Midbrain (tissue), 1 donor: ENCODE measurements at places on chromosomes 2 and 18.

- DNase-seq, result no peak
Measured at GRCh38 chr2:20072436-20073158, 21.2 kb upstream of the LAPTM4A start.

DNA sequence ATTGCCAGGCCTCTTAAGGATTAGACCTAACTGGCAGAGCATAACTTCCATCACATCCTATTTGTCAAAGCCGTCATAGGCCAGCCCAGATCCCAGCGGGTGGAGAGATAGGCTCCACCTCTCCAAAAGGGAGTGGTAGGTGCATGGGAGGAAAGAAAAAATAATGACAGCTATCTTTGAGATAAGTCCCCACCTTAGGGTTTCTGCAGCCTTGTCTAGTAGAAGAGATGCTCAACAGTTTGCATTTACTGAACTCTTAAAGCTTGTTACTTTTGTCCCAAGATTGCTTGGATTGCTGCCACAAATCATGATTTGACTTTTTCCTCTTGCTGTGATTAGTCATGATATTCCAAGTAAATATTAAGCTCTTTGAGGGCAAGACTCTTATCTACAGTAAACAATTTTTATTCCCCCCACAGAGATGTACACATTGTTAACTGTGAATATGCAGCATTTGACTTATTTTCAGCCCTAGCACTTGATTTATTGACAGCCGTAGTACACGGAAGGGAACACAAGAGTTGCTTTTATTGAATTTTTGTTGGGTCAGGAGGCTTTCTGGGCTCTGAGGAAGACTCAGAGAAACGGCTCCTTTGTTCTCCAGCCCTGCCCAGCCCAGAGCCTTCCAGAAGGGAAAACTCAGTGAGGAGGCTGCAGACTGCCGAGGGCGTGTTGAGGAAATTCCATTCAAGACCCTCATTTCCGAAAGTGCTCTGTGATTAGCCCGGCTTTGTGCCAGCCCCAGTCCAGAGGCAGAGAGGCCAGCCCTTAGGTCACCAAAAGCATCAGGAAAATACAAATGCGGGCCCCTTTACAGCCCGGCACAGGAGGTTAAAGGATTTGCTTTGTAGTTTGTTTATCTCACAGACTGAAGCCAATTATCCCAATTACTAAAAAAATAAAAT, 75.5 kb upstream of the ZNF532 start:
- peak; percentile 72 for DNase-seq

DNA sequence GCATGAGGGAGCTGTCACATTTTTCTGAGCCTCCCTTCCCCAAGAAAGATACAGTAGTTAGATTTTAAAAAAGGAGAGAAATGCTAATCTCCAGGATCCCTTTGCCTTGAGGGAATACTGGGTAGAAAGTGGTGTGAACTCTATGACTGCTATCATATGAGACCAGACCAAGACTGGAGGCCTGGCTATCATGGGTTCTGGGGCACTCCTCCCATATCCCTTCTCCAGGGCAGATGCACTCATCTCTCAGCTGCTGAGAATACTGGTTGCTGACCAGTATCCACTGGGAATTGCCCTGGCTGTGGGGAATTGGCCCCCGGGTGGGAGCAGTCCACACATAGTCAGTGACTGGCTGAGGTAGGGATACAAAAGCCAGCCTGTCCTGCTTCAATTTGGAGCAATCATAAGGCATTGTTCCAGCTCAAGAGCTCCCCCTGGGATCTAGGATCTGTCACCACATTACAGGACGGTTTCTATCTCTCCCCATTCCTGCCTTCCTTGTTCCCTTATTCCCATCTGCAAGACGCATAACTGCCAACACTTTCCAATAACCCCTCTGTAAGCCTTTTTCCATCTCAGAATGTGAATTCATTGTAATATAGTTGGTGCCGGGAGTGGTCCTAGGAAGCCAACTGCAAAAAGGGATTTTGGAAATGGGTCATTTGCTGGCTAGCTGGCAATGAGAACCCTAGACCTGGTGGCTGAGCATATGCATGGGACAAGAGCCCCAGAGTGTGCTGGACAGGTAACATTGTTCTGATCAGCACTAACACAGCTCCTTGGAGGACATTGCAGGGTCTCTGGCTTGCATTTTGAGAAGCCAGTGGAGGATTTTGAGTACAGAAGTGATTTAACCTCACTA, 35.4 kb upstream of the REEP1 start:
- peak; percentile 41 for DNase-seq

- no peak for DNase-seq
Measured at GRCh38 chr18:12264864-12265263, 10.7 kb downstream of the CIDEA start.

GRCh38 chr2:112688086-112688880, 32.5 kb upstream of the NT5DC4 start:
- no peak for DNase-seq

GRCh38 chr18:54020966-54021365, 203.5 kb downstream of the MBD2 start:
- DNase-seq, result no peak

DNA sequence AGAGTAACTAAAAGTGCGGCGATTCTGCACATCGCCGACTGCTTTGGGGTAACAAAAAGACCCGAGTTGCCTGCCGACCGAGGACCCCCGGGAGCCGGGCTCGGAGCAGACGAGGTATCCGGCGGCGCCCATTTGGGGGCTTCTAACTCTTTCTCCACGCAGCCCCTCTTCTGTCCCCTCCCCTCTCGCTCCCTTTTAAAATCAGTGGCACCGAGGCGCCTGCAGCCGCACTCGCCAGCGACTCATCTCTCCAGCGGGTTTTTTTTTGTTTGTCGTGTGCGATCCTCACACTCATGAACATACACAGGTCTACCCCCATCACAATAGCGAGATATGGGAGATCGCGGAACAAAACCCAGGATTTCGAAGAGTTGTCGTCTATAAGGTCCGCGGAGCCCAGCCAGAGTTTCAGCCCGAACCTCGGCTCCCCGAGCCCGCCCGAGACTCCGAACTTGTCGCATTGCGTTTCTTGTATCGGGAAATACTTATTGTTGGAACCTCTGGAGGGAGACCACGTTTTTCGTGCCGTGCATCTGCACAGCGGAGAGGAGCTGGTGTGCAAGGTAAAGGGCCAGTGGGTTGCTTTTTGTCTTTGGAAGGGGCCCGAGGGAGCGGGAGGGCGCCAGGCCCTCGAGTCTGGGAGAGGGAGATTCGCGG, 1.4 kb downstream of the TRIB2 start:
- peak; percentile 48 for DNase-seq

- peak; percentile 10 for DNase-seq
Measured at GRCh38 chr2:225429717-225430116, 30.2 kb downstream of the NYAP2 start.

- DNase-seq, result no peak
Measured at GRCh38 chr18:11839556-11839955, 11.7 kb upstream of the CHMP1B start.

- DNase-seq, result no peak
Measured at GRCh38 chr2:146873056-146873455, 971.8 kb upstream of the ACVR2A start.

DNA sequence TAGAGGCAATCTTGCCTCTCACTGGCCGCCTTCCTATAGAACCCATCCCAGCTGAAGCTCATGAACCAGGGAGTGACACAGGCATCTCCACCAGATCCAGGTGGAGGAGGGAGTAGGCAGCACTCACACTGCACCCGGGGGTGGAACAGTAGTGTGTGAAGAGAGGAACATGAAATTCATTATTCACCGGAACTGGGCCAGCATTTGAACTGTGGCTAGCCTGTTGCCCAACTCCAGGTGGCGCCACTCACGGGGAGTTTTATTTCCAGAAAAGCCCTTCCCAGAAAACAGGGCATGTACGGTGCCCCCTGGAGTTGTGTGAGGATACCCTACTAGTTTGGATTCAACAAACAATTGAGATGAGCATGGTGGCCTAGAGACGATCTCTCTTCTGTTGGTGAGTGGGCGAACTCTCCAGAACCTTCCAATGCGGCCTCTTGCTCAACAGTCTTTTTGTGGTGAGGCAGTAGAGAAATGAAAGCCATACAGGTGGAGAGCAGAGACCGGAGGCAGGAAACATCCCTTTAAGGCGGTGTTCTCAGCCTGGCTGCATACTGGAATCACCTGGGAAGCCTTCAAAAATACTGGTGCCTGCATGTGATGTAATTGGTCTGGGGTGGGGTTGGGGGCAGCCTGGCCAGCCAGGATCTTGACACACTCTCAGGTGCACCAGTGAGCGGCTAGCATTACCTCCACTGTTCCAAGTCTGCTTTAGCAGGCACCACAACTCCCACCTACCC, 73.5 kb upstream of the NEDD4L start:
- no peak for DNase-seq
